A549 treated with AZD2906 at 1 μM for 4 hours (cell line): ENCODE measurements at places on chromosomes 3 and 15. TPM values are rescaled to one million over a fixed set of nuclear protein-coding genes. Genes with fewer than 3 reads are reported as not detected.

RGMA gene
- total RNA-seq, result 0.20 to 0.49 TPM (median 0.37 TPM) in 5 replicates

IQCH gene
- 1.1 to 1.6 TPM (median 1.4 TPM) in 5 replicates for total RNA-seq

SHISA5 gene
- 98.8 to 129 TPM (median 125 TPM) in 5 replicates for total RNA-seq

NR1I2 gene
- not detected in 5 replicates for total RNA-seq

GPR15 gene
- not detected in 5 replicates for total RNA-seq

DISP2 gene
- 1.00 to 2.5 TPM (median 1.8 TPM) in 5 replicates for total RNA-seq

EIF1B gene
- total RNA-seq, result 51.7 to 61.8 TPM (median 58.4 TPM) in 5 replicates

ACAN gene
- total RNA-seq, result 0.66 to 1.4 TPM (median 0.94 TPM) in 5 replicates

SCN5A gene
- 0.80 to 1.4 TPM (median 1.0 TPM) in 5 replicates for total RNA-seq

TMCO5A gene
- total RNA-seq, result not detected in 5 replicates

PRR20G gene
- total RNA-seq, result 1.4 to 2.8 TPM (median 2.6 TPM) in 5 replicates

VGLL4 gene
- 31.2 to 36.2 TPM (median 35.0 TPM) in 5 replicates for total RNA-seq

HCN4 gene
- 0.26 to 0.38 TPM (median 0.30 TPM) in 5 replicates for total RNA-seq

NAALADL2 gene
- total RNA-seq, result 0.09 to 0.28 TPM (median 0.15 TPM) in 4 of 5 replicates, not detected in the other

GPR62 gene
- not detected in 5 replicates for total RNA-seq

KIF15 gene
- 7.4 to 12.6 TPM (median 7.8 TPM) in 5 replicates for total RNA-seq

SPINK8 gene
- not detected in 5 replicates for total RNA-seq

TXNRD3 gene
- total RNA-seq, result 6.6 to 7.4 TPM (median 7.0 TPM) in 5 replicates

SLC2A2 gene
- not detected in 5 replicates for total RNA-seq

ERICH6 gene
- 0.10 TPM in 1 of 5 replicates, not detected in the others for total RNA-seq

CHDH gene
- total RNA-seq, result 1.8 to 3.3 TPM (median 2.0 TPM) in 5 replicates

CAMK2N2 gene
- total RNA-seq, result 0.69 to 1.8 TPM (median 1.4 TPM) in 5 replicates

ETV5 gene
- total RNA-seq, result 24.5 to 29.4 TPM (median 28.4 TPM) in 5 replicates

DNASE1L3 gene
- total RNA-seq, result 0.05 to 0.11 TPM (median 0.10 TPM) in 4 of 5 replicates, not detected in the other

IGDCC3 gene
- 0.05 to 0.30 TPM (median 0.10 TPM) in 5 replicates for total RNA-seq

TJP1 gene
- total RNA-seq, result 57.8 to 93.2 TPM (median 72.8 TPM) in 5 replicates

NAA50 gene
- total RNA-seq, result 134 to 185 TPM (median 143 TPM) in 5 replicates

TMIE gene
- total RNA-seq, result 0.07 to 0.17 TPM (median 0.12 TPM) in 5 replicates

SPTBN5 gene
- total RNA-seq, result 0.10 to 0.25 TPM (median 0.17 TPM) in 5 replicates

RPLP1 gene
- 3,095 to 4,249 TPM (median 3,739 TPM) in 5 replicates for total RNA-seq

GOLGA8J gene
- total RNA-seq, result 0.09 to 0.15 TPM in 2 of 5 replicates, not detected in the others

GHSR gene
- not detected in 5 replicates for total RNA-seq

CDCP1 gene
- total RNA-seq, result 6.5 to 8.4 TPM (median 6.6 TPM) in 5 replicates

IL17RE gene
- 1.7 to 1.9 TPM (median 1.8 TPM) in 5 replicates for total RNA-seq

RHOV gene
- total RNA-seq, result 2.9 to 4.4 TPM (median 3.7 TPM) in 5 replicates

GABRB3 gene
- total RNA-seq, result 58.2 to 73.8 TPM (median 71.1 TPM) in 5 replicates

SNTN gene
- not detected in 5 replicates for total RNA-seq

MFGE8 gene
- total RNA-seq, result 293 to 355 TPM (median 331 TPM) in 5 replicates

GOLGA6B gene
- total RNA-seq, result 0.06 TPM in 1 of 5 replicates, not detected in the others

ADGRG7 gene
- total RNA-seq, result not detected in 5 replicates

ZNF620 gene
- 1.4 to 2.1 TPM (median 1.8 TPM) in 5 replicates for total RNA-seq

LXN gene
- 46.3 to 63.8 TPM (median 47.8 TPM) in 5 replicates for total RNA-seq

FEZF2 gene
- total RNA-seq, result not detected in 5 replicates
